ENCODE measurements at places on chromosomes 5 and 9.

- no peak for DNase-seq
These were observed 14.5 kb downstream of the PHAX start for GRCh38 chr5:126615286-126615685.

DNA sequence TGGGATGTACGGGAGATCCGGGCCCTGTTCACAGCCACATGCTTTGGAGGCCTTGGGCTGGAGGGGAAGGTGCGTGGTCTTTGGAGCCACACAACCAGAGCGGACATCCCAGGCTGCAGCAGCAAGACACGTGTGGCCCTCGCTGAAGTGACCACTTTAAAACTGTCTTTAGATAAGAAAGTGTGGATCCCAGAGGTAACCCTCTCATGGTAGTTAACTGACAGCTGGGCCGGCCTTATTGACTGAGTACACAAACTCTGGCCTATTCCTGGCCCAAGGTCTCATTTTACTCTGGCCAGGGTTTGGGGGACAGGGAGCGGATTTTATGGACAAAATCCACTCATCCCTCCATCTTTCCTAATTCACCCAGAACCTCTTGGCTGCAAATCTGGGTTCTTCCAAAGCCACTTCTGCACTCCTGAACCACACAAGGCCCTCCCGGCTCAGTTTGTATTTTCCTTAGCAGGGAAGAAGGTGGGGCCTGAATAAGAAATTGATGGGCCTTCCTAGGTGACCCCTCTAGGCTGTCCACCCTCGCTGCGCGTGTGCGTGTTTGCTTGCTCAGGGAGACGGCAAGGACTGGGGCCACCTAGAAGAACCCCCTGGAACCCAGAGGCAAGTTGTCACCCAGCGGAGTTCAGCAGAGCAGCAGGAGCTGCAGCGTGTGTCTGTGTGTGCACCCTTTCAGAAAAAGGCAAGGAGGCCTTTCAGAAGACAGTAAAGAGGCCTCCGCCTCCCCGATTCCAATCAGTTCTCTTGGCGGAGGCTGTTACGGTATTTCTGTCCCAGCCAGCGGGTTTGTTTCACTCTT lies 73.3 kb upstream of the ORM1 start:
- no peak for DNase-seq

DNA sequence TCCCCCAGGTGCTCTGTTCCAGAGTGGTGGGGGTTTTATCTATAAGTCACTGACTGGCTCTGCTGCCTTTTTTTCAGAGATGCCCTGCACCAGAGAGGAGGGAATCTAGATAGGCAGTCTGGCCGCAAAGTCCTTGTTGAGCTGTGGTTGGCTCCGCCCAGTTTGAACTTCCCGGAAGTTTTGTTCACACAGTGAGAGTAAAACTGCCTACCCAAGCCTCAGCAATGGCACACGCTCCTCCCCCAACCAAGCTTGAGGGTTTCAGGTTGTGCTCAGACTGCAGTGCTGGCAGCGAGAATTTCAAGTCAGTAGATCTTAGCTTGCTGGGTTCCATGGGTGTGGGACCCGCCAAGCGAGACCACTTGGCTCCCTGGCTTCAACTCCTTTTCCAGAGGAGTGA lies 1428.6 kb downstream of the MAT2B start:
- no peak for DNase-seq

DNA sequence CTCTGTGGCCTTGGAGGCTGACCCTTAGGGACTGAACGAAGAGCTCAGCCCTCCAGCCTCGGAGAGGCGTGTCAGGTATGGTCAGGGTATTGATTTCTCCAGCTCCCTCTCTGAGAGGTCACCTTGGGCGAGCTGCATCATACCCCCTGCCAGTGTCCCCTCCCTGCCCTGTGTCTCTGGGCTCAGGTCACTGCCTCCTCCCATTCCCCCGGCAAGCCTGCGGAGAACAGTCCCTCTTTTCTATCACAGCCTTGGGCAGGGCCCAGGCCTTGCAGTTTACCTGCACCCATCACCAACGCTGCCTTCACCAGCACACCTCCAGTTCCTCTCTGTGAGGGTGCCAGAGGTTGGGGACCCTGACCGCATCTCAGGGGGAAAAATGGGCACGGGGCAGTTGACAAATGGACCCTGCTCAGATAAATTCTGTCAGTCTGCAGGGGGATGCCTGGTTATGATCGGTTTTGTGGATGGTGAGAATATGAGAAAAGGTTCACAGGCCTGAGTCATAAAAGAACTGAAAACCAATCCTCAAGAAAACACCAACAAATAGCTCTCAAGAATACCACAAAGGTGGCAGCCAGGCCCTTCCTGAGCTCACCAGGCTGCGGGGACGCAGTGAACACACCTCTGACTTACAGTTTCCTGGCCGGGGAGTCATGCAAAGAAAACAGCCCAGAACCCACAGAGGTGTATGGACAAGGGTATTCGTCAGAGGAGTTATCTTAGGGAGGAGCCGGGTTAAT lies 24.7 kb upstream of the RXRA start:
- no peak for DNase-seq

DNA sequence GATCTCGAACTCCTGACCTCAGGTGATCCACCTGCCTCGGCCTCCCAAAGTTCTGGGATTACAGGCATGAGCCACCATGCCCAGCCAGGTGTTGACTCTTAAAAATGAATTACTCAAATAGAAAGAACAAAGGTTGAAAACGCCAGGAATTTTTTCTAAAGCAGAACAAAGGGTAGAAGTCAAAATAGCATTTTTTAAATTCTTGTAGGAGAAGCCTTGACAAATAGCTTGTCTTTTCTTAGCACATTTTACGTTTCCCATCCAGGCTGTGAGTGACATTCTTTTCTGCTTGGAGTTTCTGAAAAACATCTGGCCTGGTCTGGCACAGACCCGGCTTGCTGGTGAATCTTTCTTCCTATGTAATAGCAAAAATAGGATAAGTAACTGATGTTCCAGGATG lies 169.4 kb upstream of the ZNF462 start:
- no peak for DNase-seq

DNA sequence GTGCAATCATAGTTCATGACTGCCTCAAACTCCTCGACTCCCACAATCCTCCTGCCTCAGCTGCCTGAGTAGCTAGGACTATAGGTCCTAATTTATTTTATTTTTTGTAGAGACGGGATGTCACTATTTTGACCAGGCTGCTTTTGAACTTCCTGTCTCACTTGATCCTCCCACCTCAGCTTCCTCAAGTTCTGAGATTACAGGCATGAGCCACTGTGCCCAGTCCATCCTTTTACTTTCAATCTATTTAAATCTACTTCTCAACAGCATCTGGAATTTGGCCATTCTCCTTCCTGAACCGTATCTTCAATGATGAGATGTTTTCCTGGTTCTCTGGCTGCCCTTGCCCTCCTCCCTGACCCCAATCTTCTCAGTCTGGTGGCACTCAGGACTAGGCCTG lies 12.2 kb upstream of the GRIN1 start:
- DNase-seq, result no peak

- no peak for DNase-seq
These were observed 88.6 kb downstream of the ZFAND5 start for GRCh38 chr9:72276429-72276828.

DNA sequence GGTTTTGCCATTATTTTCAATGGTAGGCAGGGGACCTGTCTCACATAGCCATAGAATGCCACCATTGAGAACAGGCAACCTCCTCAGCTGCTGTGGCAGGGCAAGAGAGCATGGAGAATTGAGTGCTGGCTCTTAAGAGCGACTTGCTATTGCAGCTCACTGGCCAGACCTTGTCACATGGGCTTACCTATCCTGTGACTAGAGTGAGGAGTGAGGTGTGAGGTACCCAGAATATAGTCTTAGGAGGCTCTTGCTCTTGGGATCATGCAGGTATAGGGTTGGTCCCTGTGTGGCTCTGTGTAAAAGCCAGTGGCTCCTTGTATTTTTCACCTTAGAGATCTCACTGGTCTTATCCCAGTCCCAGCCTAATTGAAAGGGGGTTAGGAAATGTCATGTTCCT lies 39.8 kb upstream of the NR3C1 start:
- DNase-seq, result no peak

DNA sequence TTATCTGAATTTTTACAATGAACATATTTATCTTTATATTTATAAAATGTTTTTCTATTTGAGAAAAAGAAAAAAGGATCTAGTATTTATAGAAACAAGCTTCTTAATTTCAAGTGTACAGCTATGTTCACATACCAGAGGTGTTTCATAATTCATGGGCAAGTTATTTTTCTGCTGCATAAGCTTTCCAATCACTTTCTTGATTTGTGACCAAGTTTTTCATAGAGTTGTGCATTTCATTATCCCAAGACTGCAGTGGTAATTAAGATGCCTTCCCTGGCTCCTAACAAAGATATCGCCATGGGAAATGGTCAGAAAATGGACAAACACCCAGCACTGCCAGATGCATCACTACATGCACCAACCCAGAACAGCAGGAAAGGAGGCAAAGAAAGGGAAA lies 124.6 kb downstream of the GNAQ start:
- no peak for DNase-seq

GRCh38 chr9:106960258-106960657 lies 97.3 kb downstream of the ZNF462 start:
- DNase-seq, result no peak

- peak; percentile 65 for DNase-seq
These were observed 9.3 kb upstream of the ADRA1B start for GRCh38 chr5:159906943-159907342.

GRCh38 chr9:82020331-82020730 lies 31.8 kb downstream of the SPATA31D1 start:
- DNase-seq, result no peak

- no peak for DNase-seq
These were observed 312.1 kb upstream of the CDH18 start for GRCh38 chr5:20300110-20300509.

GRCh38 chr9:125172031-125172755 lies 17.4 kb downstream of the PPP6C start:
- no peak for DNase-seq

DNA sequence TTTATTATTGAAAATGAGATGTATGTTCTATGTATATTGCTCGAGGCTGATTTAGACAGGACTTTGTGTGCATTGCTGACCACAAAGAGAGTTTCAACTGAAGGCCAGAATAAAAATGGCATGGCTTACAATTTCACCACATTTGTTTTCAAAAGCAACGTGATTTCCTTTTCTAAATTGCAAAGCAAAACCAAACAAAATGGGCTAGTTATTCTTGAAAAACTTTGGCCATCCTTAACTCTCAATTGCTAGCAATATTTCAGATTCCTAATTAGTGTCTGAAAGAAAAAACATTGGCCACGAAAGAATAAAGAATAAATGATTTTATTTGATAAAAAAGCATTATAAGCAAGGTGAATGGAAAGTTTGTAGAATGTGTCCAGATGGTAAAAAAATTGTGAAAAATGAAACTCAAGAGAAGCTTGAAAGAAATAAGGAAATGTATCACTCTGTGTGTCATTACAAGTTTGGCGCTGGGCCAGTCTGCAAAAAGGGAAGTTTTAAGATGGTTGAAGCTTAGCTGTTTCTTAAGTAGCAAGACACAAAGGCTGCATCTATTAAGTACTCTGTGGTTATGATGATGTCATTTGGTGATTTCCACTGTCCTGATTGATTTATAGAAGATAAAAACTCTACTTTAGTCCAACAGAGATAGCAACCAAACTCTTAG lies 89.2 kb upstream of the PRLR start:
- DNase-seq, result peak; percentile 79

DNA sequence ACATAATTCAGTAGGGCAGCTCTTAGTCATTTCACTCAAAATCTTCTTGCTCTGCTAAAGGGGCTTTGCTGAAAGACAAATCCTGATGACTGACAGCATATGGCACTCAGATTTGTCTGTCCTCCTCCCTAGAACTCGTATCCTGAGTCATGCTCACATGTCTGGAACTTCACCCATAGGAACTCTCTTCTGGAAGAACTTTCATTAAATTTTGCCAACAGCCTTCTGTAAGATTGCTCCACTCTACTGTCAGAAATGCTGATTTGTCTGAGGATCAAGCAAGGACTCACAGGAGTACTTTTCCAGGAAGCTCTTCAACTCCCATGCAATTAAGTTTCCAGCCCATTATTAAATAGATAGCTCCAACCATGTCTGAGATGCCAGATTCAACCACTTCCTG lies 59.8 kb upstream of the SNX2 start:
- DNase-seq, result peak; percentile 25

DNA sequence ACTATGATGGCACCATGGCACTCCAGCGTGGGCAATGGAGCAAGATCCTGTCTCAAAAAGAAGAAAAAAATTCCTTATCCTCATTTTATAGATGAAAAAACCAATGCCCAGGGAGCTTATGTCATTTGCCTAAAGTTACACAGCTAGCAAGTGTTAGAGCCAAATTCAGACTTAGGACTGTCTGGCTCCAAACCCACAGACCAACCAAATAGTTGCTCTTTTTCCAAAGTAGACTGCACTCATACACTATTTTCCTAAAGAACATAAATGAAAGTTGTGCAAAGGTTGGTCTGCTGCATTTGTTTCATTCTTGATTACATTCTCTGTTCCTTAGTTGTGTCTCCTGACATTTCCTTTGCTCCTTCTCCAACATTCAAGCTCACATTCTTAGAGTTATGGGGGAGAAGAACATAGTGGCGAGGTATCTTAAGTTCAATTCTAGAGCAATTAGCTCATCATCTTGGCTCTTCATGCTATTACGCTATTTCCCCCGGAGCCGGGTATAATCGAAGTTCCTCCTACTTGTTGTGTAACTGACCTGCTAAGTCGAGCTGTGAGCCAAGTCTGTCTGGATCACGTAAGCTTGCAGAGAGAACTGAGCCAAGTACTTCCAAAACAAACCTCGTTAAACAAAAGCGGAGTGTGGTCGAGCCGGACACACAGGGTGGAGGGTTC lies 138.3 kb downstream of the RFK start:
- DNase-seq, result peak; percentile 89

DNA sequence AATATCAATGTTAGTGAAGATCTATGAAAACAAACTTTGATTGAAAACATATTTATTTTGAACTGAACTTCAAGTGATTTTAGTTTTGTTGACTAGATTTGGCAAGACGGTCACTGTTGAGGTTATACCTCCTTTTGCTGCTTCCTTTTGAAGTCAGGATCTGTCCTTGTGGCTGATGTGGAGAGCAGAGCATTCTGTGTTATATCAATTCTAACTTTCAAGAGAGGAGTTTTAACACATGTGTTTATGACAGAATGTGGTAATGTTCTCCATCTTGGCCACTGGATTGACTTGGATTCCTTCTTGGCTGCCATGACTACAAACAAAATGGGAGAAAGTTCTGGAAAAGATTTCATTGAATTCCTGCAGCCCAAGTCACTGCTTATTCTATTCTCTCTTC lies 104.0 kb upstream of the ACTBL2 start:
- no peak for DNase-seq

DNA sequence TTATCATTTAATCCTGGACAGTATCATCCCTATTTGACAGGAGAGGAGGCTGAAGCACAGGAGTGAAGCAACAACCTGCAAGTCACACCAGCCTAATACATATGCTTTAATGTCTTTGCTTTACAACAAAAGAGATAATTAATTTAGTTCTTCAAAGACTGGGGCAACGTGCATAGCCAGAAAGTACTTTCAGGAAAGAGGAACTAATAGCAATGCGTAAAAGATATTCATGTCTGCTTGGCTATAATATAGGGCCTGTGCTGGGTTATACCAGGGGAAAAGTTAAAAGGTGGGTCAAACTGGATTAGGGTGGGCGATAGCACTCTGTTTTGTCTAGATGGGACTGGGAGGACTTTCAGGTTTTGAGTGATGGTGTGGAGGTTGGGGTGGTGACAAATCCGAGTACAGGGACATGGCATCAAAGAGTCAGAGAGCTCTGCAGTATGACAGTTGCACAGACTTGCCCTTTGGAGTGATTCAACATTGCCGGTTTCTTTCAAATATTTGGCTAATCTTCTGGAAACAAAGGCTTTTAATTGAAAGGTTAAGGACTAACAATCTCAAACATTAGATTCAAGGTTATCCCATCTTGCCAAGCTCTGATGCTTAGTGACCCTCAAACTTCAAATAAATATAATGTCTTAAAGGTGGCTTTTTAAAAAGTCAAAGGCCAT lies 11.9 kb downstream of the DAB2 start:
- DNase-seq, result no peak

Measured in MCF 10A (cell line).